Pons (tissue), 1 donor: ENCODE measurements at places on chromosomes 1 and 21.
A peak's percentile ranks its signal among the peaks of the same experiment; 100 is the strongest.

DNA sequence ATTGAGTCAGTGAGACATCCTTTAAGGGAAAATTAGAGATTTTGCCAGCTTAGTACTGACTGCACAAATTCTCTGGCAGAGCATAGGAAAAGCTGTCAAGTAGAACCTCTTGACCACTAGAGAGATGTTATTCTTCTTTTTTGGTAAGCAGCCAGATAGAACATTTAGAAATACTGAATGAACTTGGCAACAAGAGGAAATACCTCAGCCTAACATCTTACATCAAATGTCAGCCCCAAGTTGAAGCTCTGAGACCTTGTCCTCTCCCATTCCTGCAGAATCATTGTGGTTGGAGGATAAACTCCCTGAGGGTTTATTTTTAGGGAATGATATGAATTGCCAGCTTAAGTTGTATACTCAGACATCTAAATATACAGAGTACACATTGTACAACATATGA, 53.5 kb downstream of the MIGA1 start:
- peak; percentile 66 for DNase-seq

- DNase-seq: no peak
Observed at GRCh38 chr1:180911640-180912191, 981 bp upstream of the KIAA1614 start.

- no peak for DNase-seq
Observed at GRCh38 chr1:170168265-170168664, 22.5 kb downstream of the NTMT2 start.

DNA sequence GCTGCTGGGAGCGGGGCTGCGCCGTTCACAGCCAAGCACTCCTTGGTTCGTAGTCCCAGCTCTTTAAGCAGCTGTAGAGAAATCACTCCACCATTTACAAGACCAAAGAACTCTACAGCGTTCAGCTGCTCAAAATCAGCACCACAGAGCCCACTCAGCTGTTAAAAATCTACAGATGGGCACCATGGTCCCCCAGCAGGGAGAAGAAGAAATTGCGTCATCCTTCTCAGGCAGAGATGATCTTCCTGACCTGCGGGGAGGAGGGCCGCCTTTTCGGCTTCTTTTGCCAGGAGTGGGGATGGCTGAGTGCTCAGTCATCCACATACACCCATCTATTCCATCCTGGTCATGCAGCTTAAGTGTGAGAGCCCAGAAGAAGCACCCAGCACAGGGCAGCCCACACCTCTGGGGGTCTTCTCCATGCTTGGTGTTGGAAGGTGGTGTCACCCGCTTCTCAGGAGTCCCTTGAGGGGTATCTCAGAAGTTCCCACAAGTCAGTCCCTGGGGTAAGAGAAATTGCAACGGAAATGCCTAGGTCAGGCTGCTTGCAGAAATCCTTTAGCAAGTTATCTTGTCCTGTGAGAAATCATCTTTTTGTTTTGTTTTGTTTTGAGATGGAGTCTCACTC, 163.8 kb downstream of the NPHP4 start:
- DNase-seq: no peak

- DNase-seq: no peak
Observed at GRCh38 chr21:38769191-38769780, 36.4 kb upstream of the ETS2 start.

GRCh38 chr21:41119901-41120300, 48.1 kb upstream of the BACE2 start:
- DNase-seq: no peak

- no peak for DNase-seq
Observed at GRCh38 chr21:38625000-38625399, 126.7 kb upstream of the ERG start.

GRCh38 chr1:20426923-20427322, 59.1 kb downstream of the CAMK2N1 start:
- no peak for DNase-seq
